OCI-LY7 (cell line): ENCODE measurements at places on chromosomes 2 and 18. TPM values are rescaled to one million over a fixed set of nuclear protein-coding genes. Genes with fewer than 3 reads are reported as not detected.

DNA sequence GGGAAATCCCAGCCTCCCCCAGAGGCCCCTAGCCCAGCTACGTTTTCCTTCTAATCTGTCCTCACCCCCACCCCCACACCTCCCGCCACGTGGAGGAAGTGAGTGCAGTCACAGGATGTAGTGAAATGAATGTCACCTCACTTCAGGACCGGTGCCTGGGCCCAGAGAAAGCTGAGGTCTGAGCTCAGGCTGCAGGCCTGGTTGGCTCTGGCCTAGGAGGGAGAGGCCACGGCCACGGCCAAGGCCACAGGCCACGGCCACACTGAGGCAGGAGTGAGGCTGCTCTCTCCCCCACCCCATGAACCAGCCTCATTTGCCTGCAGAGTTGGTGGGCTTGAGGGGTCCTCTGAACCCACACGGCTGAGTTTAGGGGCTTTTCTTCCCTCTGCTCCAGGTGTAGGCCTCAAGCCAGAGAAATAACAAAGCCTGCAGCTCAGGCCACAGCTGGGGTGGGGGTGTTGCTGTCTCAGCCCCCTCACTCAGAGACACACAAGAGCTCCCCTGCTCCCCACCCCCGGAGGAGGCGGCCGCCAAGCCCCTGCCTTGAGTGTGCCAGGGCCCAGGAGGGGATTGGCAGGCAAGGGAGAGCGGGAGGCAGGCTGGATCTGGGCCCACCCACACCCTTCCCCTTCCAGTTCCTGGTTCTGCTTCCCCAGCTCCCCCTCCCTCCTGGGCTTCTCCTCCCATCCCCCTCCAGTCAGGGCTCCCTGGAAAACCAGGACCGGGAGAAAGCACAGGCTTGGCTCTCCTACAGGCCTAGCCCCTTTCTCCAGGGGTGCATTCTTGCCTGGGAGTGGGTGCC is 27.0 kb downstream of the DNMT3A start:
- peak; percentile 54 for DNase-seq

DNA sequence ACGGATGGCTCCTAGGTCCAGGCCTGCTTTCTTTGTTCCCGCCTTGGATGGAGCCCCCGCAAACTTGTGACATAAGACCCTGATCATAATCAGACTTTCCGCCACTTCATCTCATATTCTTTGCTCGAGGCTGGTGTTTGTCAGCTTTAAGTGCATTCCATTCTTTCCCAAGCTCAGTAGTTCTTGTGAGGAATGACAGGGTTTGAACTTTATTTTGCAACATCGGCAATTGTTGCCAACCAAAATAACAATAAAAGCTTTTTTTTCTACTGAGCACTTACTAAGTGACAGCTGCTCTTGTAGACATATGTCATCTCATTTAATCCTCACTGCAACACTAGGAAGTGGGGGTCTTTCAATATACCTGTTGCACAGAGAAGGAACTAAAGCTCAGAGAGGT is 178.8 kb upstream of the ST6GAL2 start:
- DNase-seq = no peak

DNA sequence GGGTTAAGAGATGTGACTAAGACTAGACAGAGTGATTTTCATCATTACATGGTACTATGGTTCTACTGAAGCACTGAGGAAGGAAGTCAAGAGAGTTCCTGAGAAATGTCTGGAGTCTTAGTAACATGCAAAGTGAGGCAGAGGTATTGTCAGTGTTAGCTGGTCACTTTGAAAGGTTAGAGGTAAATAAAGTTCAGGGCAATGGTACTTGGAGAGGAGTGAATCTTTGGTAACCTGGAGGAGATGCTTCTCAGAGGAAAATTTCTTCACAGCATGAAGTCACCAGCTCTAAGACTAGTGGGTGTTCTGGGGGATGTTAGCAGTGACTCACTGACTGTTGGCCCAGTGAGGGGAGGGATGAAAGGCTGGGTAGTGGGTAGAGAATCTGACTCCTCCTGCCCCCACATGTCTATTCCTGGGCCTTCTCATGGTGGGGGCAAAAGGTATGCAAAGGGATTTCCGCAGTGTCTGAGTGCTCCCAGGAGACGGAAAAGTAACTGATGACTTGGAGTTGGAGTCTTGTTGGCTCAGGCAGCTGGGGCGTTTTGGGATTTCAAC is 23.3 kb upstream of the IL1RN start:
- DNase-seq = no peak

Gene NT5DC4
- total RNA-seq = not detected in 2 replicates

Gene CRYGD
- total RNA-seq = not detected in 2 replicates
